ENCODE measurements at places on chromosomes 11 and 22.

DNA sequence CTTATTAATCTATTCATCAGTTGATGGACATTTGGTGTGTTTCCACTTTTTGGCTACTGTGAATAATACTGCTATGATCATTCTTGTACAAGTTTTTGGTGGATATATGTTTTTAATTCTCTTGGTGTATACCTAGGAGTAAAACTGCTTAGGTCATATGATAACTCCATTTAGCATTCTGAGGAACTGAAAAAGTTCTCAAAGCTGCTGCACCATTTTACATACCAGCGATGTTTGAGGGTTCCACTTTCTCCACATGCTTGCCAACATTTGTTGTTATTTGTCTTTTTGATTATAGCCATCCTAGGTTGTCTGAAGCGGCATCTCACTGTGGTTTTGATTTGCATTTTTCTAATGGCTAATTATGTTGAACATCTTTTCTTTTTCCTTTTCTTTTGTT, 4.1 kb upstream of the ACER3 start:
- no peak for DNase-seq

DNA sequence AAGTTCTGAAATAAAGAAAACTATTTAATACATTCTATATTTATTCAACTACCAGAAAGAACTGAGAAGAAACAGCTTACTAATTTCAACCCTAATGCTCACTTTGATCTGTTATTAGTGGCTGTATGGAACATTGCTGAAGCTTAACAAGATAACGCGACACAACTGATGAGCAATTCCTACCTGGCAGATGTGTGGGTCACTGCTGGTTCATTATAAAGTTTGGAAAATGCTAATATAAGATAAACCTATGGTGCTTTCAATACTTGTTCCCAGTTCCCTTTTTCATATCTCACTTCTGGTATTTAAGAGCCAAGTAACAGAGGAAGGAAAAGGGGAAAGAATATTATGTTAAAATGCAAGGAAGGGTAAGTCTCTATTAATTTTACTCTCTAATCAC, 10.5 kb downstream of the CTSC start:
- DNase-seq: no peak

- DNase-seq: no peak
Measured at GRCh38 chr11:8330404-8330803, 66.7 kb upstream of the LMO1 start.

GRCh38 chr11:74169738-74170458, 904 bp downstream of the C2CD3 start:
- no peak for DNase-seq

DNA sequence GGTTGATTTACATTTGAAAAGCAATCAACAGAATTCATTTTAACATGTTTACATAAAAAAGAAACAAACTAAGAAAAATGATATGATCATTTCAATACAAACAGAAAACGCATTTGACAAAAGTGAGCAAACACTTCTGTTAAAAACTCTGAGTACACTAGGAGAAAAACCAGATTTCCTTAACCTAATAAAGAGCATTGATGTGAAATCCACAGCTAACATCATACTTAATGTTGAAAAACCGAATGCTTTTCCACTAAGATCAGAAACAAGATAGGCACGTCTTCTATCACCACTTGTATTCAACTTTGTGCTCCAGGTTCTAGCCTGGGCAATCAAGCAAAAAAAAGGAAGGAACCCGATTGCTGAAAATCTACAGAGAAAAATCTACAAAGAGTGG, 227.6 kb downstream of the SBF2 start:
- DNase-seq: no peak

GRCh38 chr11:15526859-15527450, 412.2 kb downstream of the INSC start:
- no peak for DNase-seq

GRCh38 chr11:88131764-88132470, 43.3 kb downstream of the RAB38 start:
- DNase-seq: no peak

- no peak for DNase-seq
Measured at GRCh38 chr11:116170526-116171120, 602.2 kb downstream of the BUD13 start.

GRCh38 chr22:20728523-20729190, 45.3 kb upstream of the SERPIND1 start:
- DNase-seq: no peak

GRCh38 chr11:57323167-57323854, 1.4 kb downstream of the TNKS1BP1 start:
- no peak for DNase-seq

- DNase-seq: no peak
Measured at GRCh38 chr22:45142376-45142775, 21.3 kb upstream of the NUP50 start.

DNA sequence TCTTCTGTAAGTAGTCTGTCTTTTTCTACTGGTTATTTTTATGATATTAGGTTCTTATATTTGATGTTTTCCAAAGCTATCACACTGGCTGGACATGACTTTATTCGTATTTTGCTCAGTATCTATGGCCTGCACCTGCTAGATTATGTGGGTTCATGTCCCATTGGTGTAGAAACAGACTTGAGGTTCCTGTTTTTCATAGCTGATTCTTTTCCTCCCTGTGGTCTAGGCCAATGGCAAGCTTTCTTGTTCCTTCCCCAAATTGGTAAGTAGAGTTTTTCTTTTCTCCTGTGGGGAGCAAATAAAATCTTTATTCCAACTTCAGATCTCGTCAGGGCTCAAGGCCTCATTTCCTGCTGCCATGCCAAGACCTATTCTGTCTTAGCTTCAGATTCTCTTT, 30.2 kb upstream of the SWAP70 start:
- no peak for DNase-seq

All from SIG-M5 (cell line).